Muscle of leg (tissue), 16 donors: ENCODE measurements at places on chromosomes 4 and X.
A peak's percentile ranks its signal among the peaks of the same experiment; 100 is the strongest.

GRCh38 chr4:129131343-129131742 lies 35.4 kb downstream of the C4orf33 start:
- DNase-seq = no peak

- DNase-seq = peak; percentile 10
Measured at GRCh38 chrX:150361070-150361776, 1.9 kb upstream of the MAMLD1 start.

- no peak for DNase-seq
Measured at GRCh38 chr4:121978172-121978516, 26.3 kb upstream of the TRPC3 start.

DNA sequence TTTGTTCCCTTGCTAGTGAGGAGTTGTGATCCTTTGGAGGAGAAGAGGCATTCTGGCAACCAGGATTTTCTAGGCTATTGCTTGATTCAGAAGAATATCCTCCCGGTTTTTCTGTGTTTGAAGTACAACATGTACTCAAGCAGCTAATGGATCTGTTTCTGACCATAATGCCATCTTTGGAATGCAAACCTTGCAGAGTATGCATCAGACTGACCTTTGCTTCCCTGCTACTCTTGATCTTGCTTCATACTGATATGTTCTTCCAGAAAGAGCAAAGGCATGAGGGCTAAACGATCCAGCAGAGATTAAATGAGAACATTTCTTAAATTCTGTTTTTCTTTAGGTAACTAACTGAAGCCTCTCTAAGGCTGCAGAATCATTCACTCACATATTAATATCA lies 265.4 kb upstream of the SLC7A11 start:
- DNase-seq = no peak
